ENCODE measurements at places on chromosomes 2 and 18. TPM values are rescaled to one million over a fixed set of nuclear protein-coding genes. Genes with fewer than 3 reads are reported as not detected.

DNA sequence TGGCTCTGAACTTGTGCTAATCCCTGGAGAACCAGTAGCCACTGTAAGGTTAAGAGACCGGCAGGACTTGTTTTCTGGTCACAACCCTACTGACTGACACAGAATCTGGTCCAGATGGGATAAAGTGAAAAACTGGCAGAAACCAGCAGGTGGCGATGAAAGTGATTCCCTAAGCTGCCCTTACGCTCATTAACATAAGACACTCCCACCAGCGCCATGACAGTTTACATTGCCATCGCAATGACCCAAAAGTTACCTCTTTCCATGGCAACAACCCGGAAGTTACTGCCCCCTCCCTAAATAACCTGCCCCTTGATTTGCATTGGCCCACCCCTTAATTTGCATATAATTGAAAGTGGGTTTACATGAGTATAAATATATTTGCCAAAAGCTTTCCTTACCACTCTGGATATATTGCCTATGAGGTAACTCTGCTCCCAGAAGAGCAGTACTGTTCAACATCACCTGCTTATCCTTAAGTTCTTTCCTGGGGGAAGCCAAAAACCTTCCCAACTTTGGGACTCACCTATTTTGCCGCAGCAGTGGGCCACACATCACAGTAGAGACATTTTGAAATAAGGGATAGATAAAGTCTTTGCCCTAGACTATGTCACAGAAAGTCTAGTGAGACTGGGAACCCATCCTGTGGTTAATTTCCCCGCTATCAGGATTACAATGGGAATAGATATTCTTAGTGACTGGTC, 35.8 kb upstream of the AFF3 start:
- DNase-seq: peak; percentile 30

GRCh38 chr2:214127170-214127569, 283.7 kb upstream of the VWC2L start:
- no peak for DNase-seq

- no peak for DNase-seq
Observed at GRCh38 chr2:178584666-178585065, 104.4 kb downstream of the PLEKHA3 start.

DNA sequence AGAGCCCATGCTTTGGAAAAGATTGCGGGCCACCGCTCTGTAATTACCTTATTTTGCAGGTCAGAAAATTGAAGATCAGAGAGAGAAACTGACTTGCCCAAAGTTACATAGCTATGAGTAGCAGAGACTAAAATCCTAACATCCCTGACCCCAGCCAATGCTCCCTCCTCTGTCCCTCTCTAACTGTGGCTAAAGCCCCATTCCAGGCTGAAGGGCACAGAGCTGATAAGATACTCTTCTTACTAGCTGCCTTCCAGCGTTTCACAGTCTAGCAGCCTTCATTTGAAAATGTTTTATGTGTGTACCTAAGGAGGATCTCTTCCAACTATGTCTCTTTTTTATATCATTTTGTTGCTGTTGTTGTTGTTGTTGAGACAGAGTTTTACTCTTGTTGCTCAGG, 81.4 kb upstream of the LRATD1 start:
- DNase-seq: no peak

GRCh38 chr18:34219651-34220050, 5.1 kb downstream of the NOL4 start:
- DNase-seq: no peak

The WDFY1 gene
- total RNA-seq: 46.6 TPM

The ACKR3 gene
- total RNA-seq: 2.7 TPM

- peak; percentile 93 for DNase-seq
Observed at GRCh38 chr2:26720322-26721114, 28.0 kb downstream of the KCNK3 start.

DNA sequence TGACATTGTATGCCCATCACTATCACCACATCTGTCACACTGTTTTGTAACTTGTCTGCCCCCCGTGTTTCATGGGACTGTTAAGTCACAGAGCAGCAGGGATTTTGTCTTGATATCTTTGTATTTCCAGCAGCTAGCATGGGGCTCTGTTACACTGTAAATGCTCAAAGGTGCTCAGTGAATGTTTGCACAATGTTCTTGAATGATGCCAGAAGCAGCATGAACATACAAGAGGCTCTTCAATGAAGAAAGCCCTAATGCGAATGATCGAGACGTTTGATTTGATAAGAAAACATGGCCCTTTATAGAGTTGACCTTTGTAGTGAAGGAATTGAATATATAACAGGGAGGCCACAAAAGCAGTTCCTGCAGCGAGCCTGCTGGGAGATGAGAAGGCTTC, 120.9 kb upstream of the TTC39C start:
- DNase-seq: no peak

DNA sequence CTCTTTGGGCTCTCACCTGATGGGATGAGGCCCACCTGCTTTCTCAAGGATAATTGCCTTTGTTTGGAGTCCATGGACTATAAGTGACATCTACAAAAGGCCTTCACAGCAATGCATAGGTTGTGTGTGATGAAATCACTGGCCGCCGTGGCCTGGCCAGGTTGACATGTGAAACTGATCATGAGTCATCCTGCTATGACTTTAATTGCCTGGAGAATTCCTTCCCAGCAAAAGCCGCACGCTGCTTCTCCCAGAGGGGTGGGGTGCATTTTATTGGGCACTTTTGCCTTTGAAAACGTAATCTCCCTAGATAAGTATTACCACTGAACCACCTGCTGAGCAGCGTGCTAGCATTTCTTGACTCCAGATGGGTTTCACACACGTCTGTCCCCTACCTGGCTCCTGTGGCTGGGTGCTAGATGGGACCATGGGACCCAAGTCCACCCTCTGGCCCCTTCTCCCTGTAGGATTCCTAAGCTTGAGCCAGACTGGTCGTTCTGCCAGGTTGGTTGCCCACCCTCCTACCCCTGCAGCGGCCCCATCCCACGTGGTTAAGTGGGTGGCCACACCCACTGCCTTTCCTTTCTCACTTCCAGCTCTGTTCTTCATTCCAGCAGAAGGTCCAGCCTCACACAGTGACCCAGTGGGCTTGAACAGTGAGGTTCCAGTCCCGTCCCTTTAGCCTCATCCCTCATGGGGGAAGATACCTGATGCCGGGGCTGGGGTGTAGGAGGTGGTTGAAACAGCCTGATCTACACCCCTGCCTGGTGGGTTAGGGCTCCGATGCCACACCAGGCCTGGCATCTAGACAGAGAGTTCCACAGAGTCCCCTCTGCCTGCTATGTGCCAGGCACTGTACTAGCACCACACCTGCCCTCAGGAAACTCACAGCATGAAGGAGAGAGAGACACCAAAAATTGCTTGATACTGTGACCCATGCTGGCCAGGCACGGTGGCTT, 89.6 kb downstream of the GBX2 start:
- peak; percentile 77 for DNase-seq

The CENPA gene
- 22.0 TPM for total RNA-seq

The BBS5 gene
- total RNA-seq: 1.3 TPM

DNA sequence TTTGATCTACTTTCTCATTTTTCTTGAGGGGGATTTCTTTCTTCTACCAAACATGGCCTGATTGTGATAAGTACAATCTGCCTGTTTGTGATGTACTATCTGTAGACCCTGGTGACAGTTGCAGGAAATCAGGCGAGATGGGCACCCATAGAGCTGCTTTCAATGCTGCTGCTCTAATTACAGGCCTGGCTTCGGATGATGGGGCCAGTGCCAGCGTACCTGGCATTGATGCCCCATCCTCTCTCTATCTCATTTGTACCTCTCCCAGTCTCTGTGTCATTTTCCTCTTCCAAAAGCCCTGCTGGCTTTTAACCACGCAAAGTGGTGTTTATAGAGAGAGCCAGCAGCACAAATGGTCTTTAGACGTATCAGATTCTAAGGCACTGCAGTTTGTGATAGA, 69.9 kb downstream of the KCTD18 start:
- DNase-seq: no peak

The IHH gene
- not detected for total RNA-seq

Data from M059J (cell line).